ENCODE measurements at places on chromosomes 13 and 19. TPM values are rescaled to one million over a fixed set of nuclear protein-coding genes. Genes with fewer than 3 reads are reported as not detected.

EDDM13 gene
- not detected for total RNA-seq

PEAK3 gene
- total RNA-seq: 0.29 TPM

- peak; percentile 84 for DNase-seq
Measured at GRCh38 chr19:18021121-18021755, 13.3 kb downstream of the ARRDC2 start.

DNA sequence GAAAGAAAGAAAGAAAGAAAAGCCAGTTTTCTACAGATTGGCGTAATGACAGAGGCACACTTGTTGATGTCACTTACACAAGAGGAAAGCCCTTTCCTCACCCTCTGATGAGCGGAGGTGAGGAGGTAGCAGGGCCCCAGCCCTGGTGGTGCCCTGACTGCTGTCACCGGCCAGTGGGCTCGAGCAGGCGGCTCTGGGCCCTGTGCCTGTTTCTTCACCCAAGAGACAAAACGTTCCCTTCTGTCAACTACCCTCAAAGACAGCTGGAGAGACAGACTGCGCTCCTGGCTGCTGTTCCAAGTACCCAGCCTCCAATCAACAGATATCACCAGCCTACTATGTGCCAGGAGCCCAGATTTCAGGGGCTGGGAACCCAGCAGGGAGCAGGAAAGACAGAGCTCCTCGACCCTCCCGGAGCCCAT is 10.1 kb downstream of the EPS15L1 start:
- no peak for DNase-seq

GRCh38 chr19:53992211-53992610 is 774 bp downstream of the CACNG6 start:
- DNase-seq: no peak

DNA sequence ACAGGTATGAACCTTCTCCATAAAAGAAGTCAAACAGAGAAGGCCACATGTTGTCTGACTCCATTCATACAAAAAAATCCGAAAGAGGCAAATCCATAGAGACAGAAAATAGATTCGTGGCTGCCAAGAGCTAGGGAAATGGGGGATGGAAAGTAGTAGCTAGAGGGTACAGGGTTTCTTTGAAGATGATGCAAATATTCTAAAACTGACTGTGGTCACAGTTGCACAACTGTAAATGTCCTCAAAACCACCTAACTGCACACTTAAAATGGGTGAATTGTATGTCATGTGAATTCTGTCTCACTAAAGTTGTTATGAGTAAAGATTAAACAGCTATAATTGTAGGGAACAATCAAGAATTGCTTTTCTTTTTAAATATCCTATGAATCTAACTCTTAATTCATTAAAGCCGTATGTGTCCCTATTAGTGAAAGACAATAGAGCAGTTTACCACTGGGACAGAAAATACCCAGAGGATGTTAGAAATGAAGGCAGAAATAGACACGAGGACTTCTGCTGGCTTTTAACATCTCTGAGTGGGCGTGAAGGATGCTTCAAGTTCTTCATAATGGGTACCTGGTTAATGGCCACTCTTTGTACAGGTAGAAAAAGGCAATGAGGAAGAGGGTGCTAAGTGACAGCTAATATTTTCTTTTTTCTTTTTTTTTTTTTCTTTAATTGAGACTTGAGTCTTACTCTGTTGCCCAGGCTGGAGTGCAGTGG is 21.2 kb downstream of the INSR start:
- no peak for DNase-seq

GRCh38 chr13:109271555-109272541 is 514.5 kb downstream of the IRS2 start:
- DNase-seq: no peak
